Right cardiac atrium (tissue), 5 donors: ENCODE measurements at places on chromosomes 3 and 15. TPM values are rescaled to one million over a fixed set of nuclear protein-coding genes. Genes with fewer than 3 reads are reported as not detected.

The SLC38A3 gene
- total RNA-seq, result 10.4 TPM

The PLXND1 gene
- 92.4 TPM for total RNA-seq

The CEMIP gene
- total RNA-seq, result 2.8 TPM

The VGLL3 gene
- 10.9 TPM for total RNA-seq

The TM4SF18 gene
- total RNA-seq, result 5.9 TPM

The CSPG4 gene
- 48.9 TPM for total RNA-seq

The EXD1 gene
- total RNA-seq, result not detected

The ASB14 gene
- total RNA-seq, result 1.8 TPM

The GLDN gene
- 6.6 TPM for total RNA-seq

The AGBL1 gene
- not detected for total RNA-seq

The CAND2 gene
- 58.8 TPM for total RNA-seq

The ADAMTS7 gene
- total RNA-seq, result 38.8 TPM

The PDCD6IP gene
- 128 TPM for total RNA-seq

The CPNE9 gene
- 0.11 TPM for total RNA-seq

The TXNRD3 gene
- 7.0 TPM for total RNA-seq

The TUSC7 gene
- not detected for total RNA-seq

The IQCH gene
- total RNA-seq, result 1.4 TPM

The CCR8 gene
- total RNA-seq, result not detected

The KBTBD13 gene
- total RNA-seq, result 2.8 TPM

The SI gene
- total RNA-seq, result not detected

The TEX55 gene
- not detected for total RNA-seq

The UBA3 gene
- total RNA-seq, result 63.8 TPM

The HTR3E gene
- not detected for total RNA-seq

The SLC24A5 gene
- not detected for total RNA-seq

The RHCG gene
- not detected for total RNA-seq

The SCAANT1 gene
- not detected for total RNA-seq

The GOLGA8H gene
- 0.79 TPM for total RNA-seq

The SMAD6 gene
- 54.5 TPM for total RNA-seq

The ADGRG7 gene
- not detected for total RNA-seq

The UROC1 gene
- total RNA-seq, result not detected

The CCNDBP1 gene
- 51.8 TPM for total RNA-seq

The ZNF197 gene
- total RNA-seq, result 13.3 TPM

The SLC22A13 gene
- total RNA-seq, result 0.29 TPM

The SAMMSON gene
- total RNA-seq, result not detected

The TADA3 gene
- 42.0 TPM for total RNA-seq

The IGSF11 gene
- 4.7 TPM for total RNA-seq

The ALDH1A2 gene
- total RNA-seq, result 60.2 TPM

The CHCHD6 gene
- total RNA-seq, result 7.1 TPM

The PIERCE2 gene
- 2.7 TPM for total RNA-seq

The IL1RAP gene
- total RNA-seq, result 5.5 TPM

The BCHE gene
- 11.4 TPM for total RNA-seq

The TIMP4 gene
- total RNA-seq, result 15.0 TPM

The TNFSF10 gene
- total RNA-seq, result 23.0 TPM

The STAC gene
- not detected for total RNA-seq

The PDHB gene
- total RNA-seq, result 135 TPM

The RFT1 gene
- 12.4 TPM for total RNA-seq

The RARB gene
- 26.4 TPM for total RNA-seq

The FANCD2OS gene
- total RNA-seq, result not detected

The SAMD7 gene
- total RNA-seq, result not detected

The LRTM1 gene
- total RNA-seq, result not detected

The SPCS1 gene
- 78.9 TPM for total RNA-seq

The ANXA2 gene
- 126 TPM for total RNA-seq

The SYNPR gene
- total RNA-seq, result 8.2 TPM

The MESP2 gene
- 0.29 TPM for total RNA-seq

The CNOT10 gene
- 15.9 TPM for total RNA-seq

The NRG4 gene
- total RNA-seq, result not detected
